ENCODE measurements at places on chromosomes 16 and 17. TPM values are rescaled to one million over a fixed set of nuclear protein-coding genes. Genes with fewer than 3 reads are reported as not detected.

The KRTAP2-1 gene
- total RNA-seq, result not detected

The CEP112 gene
- total RNA-seq, result 37.3 TPM

The RNU2-1 gene
- total RNA-seq, result 7,388 TPM

The ZG16 gene
- not detected for total RNA-seq

The COIL gene
- total RNA-seq, result 9.9 TPM

The IRX5 gene
- total RNA-seq, result not detected

The PIRT gene
- not detected for total RNA-seq

The CAVIN1 gene
- total RNA-seq, result 681 TPM

The C17orf100 gene
- total RNA-seq, result 0.58 TPM

The QRICH2 gene
- 1.3 TPM for total RNA-seq

The ATP2A3 gene
- total RNA-seq, result 9.7 TPM
